ENCODE measurements at places on chromosomes 1 and 21.

GRCh38 chr1:204108312-204109141 lies 35.6 kb downstream of the SOX13 start:
- no peak for DNase-seq

DNA sequence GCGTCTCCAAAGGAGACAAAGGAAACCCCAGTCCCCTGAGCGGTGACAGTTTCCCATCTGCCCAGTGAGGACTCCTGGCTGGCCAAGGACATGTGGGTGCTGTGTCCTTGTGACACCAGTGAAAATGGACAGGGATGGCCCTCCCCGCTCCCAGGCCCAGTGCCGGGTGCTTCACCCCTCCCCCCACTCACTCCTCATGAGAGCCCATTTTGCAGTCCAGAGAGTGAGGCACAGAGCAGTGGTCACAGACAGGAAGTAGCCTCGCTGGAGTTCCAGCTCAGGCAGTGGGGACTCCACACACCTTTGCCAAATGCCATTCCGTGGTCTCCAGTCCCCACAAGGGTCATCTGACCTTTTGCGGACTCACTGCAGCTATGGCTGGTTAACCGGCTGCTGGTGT lies 642.9 kb downstream of the PTPRU start:
- no peak for DNase-seq

- DNase-seq, result no peak
Measured at GRCh38 chr1:186307445-186307844, 67.6 kb downstream of the TPR start.

- no peak for DNase-seq
Measured at GRCh38 chr1:30728340-30728739, 5.0 kb upstream of the MATN1 start.

DNA sequence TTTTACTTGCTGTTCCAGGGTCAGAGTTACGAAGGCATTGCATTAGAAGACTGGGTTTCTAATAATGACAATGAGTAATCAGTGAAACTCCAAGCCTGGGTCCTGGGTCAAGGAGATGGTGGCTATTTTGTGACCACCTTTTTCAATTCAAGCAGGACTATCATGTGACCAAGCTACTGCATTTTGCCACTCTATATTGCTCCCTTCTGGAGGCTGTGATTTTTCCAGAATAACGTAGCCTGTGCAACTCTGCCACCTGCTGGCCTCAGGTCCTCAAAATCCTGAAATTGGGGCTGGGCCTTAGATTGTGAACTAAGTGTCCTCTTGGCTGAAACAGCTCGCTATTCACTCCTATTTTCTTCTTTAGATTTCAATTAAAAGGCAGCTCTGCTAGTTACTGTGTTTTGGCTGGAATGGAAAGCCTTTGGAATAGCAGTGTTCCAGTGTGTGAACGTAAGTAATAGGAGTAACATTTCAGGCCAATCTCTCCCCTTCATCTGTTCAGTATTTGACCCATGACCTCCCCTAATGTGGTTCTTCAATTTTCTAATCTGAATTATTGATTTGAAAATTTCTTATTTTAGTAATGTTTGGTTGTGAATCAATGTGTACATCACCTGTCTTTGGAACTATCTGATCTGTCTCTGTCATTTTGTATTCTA lies 52.9 kb upstream of the CD46 start:
- peak; percentile 49 for DNase-seq

DNA sequence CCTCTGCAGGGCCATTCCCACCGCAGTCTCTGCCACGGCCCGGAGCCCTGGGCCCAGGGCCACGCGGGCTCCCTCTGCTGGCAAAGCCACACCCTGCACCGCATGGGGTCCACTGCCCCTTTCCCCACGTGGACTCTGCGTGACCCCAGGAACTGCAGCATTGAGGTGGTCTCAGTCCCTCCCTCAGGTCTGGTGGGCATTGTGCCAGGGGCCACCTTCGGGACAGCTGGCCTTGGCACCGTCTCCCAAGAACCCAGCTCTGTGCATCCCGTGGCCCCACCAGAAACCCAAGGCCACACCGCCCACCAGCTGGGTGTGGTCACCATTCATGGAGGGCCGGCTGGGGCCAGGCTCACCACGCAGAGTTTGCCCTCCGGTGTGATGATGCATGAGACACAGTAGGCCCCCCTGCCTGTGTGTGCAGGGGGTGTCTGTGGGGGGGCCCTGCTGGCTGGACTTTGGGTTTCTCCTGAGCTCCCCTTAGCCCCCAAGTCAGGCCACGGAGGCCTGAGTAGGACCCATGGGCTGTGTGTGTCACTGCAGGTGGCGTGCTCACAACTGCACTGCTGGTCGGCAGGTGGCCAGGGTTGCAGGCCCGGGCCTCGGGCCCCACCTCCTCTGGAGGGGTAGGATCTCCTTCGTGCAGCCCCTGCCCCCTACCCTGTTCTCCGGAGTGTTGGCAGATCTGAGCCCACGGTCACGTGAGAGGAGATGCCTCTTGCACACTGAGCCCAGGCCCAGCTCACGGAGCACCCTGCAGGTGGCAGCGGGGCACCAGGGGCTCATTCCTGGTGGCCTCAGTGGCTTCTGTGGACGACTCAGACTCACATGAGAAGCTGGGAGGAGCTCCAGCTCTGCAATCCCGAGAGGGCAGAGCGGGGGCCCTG lies 5.8 kb downstream of the VWA1 start:
- peak; percentile 73 for DNase-seq

DNA sequence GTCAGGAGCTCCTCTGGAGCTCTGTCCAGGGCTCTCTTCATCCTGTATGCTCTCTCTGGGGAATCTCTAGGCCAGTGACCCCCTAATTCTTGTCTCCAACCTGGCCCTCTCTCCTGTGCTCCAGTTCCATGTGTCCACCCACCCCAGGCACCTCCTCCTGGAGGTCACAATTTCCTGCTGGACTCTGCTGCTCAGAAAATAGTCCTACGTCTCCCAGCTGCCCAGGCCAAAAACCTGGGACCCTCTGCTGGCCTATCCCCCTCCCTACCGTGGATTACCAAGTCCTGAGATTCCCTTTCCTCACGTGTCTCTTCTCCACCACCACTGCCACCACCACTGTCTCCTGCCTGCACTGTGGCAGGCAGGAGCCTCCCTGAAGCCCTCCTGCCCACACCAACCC lies 11.7 kb downstream of the NES start:
- no peak for DNase-seq

- no peak for DNase-seq
Measured at GRCh38 chr1:31627301-31627929, 9.9 kb downstream of the HCRTR1 start.

DNA sequence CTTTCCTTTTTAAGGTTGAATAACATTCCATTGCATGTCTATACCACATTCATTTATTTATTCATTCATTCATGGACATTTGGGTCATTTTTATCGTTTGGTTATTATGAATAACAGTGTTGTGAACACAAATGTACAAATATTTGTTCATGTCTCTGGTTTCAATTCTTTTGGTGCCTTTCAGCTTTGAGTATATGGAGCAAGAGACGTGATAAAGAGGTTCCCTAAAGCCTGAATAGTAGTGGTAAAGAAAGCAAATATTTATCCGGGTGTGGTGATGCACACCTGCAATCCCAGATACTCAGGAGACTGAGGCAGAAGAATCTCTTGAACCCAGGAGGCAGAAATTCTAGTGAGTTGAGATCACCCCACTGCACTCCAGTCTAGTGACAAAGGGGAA lies 5.3 kb upstream of the RLF start:
- no peak for DNase-seq

DNA sequence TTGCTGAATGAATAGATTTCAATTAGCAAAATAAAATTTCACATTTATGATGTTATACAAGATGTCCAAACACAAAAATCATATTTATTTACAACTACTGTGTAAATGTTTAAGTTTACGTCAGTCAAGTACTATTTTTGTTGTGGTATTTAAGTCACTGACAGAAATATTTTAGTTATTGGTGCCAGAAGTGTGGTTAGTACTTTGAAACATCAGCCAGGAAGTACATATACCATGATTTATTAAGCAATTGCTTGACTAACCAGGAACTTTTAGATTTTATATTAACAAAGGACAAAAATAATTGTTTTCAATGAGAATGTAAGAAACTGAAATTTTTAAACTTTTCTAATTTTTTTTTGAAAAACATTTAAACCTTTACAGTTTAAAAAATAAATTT lies 2.4 kb upstream of the FCRL4 start:
- no peak for DNase-seq

GRCh38 chr1:242452573-242452972 lies 71.9 kb downstream of the PLD5 start:
- no peak for DNase-seq

- DNase-seq, result peak; percentile 50
Measured at GRCh38 chr1:67350783-67351182, 43.1 kb downstream of the IL12RB2 start.

GRCh38 chr1:20538760-20539551 lies 13.4 kb upstream of the FAM43B start:
- no peak for DNase-seq

DNA sequence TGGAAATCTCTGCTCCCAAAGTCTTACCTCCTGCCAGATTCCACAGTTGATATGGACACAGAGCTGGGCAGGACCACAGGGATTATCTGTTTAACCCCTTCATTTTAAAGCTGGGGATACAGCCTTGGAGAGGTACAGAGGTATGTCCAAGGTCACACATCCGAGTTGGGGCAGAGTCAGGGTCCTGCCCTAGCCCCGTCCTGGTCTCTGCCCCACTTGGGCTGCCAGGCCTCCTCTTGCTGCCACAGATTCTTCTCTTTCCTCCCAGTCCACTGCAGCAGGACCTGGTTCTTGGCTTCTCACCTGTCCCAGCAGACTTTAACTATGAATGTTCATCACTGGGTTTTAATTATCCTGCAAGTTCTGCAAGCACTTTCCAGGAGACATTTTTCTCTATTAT lies 258.3 kb downstream of the MATN1 start:
- DNase-seq, result no peak

GRCh38 chr1:65387821-65388220 lies 32.6 kb upstream of the LEPR start:
- DNase-seq, result no peak

DNA sequence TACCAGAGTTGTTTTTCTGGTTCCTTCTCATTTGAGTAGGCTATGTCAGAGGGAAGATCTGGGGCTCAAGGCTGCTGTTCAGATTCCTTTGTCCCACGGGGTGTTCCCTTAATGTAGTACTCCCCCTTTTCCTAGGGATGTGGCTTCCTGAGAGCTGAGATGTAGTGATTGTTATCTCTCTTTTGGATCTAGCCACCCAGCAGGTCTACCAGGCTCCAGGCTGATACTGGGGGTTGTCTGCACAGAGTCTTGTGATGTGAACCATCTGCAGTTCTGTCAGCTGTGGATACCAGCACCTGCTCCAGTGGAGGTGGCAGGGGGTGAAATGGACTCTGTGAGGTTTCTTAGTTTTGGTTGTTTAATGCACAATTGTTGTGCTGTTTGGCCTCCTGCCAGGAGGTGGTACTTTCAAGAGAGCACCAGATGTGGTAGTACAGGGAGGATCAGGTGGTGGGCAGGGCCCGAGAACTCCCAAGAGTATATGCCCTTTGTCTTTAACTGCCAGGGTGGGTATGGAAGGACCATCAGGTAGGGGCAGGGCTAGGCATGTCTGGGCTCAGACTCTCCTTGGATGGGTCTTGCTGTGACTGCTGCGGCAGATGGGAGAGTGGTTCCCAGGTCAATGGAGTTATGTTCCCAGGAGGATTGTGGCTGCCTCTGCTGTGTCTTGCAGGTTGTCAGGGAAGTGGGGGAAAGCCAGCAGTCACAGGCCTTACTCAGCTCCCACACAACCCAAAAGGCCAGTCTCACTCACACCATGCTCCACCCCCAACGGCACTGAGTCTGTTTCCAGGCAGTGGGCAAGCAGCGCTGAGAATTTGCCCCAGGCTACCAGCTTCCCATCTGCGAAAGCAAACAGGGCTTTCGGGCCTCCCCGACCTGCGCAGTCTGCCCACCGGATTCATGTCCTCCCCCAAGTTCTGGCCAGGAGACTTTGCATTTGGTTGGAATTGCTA lies 64.2 kb downstream of the SERINC2 start:
- DNase-seq, result no peak

GRCh38 chr1:150973258-150973835 lies 1.3 kb downstream of the CERS2 start:
- DNase-seq, result peak; percentile 36

- no peak for DNase-seq
Measured at GRCh38 chr1:107252271-107252670, 111.4 kb downstream of the NTNG1 start.

DNA sequence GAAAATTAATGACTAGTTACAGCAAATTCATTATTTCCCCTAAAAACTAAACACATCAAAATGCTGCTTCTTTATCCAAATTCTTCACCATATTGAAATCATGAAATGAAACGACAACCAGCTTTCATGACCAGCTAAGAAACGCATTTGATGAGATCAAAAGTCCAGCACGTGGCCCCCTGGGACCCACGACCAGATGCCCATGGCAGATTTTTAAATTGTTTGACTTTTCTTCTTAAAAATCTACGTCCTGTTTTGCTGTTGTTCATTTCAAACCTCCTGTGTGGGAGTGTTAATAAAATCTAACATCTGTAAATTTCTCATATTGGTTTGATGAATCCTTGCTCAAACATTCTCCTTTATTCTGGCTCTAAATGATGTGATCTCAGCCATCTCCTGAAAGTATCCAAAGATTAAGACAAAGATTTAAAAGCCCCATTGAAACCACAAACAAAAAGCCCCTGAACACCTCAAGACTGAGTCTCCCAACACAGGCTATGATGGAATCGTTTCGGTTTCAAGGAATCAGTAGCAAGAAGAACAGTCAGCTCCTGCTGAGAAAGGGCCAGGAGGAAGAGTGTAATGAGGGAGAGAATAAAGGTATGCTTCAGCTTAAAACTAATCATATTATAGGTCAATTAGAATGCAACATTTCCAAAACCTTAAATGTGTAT lies 523.6 kb downstream of the SMYD3 start:
- DNase-seq, result no peak

GRCh38 chr1:163876546-163876945 lies 554.8 kb downstream of the NUF2 start:
- DNase-seq, result no peak

GRCh38 chr1:66426239-66426853 lies 107.6 kb upstream of the SGIP1 start:
- no peak for DNase-seq

DNA sequence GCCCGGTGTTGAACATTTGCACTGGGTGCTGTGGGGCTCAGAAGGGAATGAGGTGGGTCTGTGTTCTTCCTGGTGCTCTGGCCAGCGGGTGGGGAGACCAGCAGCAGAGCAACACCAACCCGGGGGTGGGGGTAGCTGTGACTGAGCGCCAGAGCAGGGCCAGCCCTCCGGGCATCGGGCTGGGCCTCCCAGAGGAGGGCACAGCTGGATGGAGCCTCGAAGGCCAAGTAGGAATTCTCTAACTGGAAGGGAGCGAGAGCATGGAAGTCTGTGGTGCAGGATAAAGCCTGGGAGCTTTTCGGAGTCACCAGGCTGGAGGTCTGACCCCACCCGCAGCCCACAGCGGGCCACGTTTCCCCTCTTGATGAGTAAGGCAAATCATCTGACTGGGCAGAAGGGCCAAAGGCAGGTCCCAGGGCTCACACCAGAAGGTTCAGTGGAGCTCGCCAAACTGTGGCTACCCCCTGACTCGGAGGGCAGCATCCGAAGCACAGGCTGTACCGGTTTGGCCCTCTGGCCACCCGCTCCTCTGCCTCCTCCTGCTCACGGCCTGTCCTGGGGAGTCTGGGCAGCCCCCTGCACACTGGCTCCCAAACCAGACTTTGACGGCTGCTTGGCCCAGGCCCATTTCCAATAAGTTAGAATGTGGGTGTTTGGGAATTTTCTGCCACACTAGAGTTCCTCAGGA lies 18.8 kb downstream of the SLC1A7 start:
- DNase-seq, result no peak
